ENCODE measurements at places on chromosomes 2 and 18. TPM values are rescaled to one million over a fixed set of nuclear protein-coding genes. Genes with fewer than 3 reads are reported as not detected.

KLHL30 gene
- total RNA-seq, result 0.37 TPM

ACMSD gene
- total RNA-seq, result not detected

SCN9A gene
- 4.8 TPM for total RNA-seq

SLC9A4 gene
- total RNA-seq, result not detected

TDRD15 gene
- not detected for total RNA-seq

PPP1R7 gene
- 59.9 TPM for total RNA-seq

TMEM127 gene
- total RNA-seq, result 47.3 TPM

SCYGR5 gene
- total RNA-seq, result not detected

PTPRN gene
- total RNA-seq, result 1.1 TPM

CGREF1 gene
- 8.5 TPM for total RNA-seq

UGT1A5 gene
- total RNA-seq, result not detected

DSG1 gene
- total RNA-seq, result not detected

ATOH8 gene
- 7.8 TPM for total RNA-seq

POTEC gene
- not detected for total RNA-seq

FMNL2 gene
- 19.0 TPM for total RNA-seq
